ENCODE measurements at places on chromosomes 3 and 15.

DNA sequence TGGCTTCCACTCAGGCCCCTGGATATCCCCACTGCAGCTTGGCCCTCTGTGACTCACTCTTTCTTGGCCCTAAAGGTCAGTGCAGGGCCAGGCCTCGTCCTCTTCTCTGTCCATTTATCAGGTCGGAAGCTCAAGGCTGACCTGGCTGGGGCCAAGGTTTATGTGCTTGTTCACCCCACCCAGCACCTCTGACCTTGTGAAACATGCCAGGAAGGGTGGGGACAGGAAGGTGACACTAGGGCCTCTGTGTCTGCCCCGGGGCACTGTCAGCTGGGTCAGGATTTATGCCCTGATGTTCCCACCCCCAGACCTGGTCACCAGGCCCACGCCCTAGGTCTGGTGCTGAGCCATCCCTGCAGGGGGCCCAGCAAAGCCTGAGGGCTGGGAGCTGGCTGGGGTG, 103.8 kb downstream of the FBLN2 start:
- no peak for DNase-seq

GRCh38 chr3:197197334-197197733, 101.1 kb downstream of the DLG1 start:
- DNase-seq, result no peak

- DNase-seq, result no peak
These were observed 2.8 kb downstream of the EDEM1 start for GRCh38 chr3:5190147-5190791.

- no peak for DNase-seq
These were observed 67.7 kb downstream of the LDHAL6B start for GRCh38 chr15:59274126-59274970.

DNA sequence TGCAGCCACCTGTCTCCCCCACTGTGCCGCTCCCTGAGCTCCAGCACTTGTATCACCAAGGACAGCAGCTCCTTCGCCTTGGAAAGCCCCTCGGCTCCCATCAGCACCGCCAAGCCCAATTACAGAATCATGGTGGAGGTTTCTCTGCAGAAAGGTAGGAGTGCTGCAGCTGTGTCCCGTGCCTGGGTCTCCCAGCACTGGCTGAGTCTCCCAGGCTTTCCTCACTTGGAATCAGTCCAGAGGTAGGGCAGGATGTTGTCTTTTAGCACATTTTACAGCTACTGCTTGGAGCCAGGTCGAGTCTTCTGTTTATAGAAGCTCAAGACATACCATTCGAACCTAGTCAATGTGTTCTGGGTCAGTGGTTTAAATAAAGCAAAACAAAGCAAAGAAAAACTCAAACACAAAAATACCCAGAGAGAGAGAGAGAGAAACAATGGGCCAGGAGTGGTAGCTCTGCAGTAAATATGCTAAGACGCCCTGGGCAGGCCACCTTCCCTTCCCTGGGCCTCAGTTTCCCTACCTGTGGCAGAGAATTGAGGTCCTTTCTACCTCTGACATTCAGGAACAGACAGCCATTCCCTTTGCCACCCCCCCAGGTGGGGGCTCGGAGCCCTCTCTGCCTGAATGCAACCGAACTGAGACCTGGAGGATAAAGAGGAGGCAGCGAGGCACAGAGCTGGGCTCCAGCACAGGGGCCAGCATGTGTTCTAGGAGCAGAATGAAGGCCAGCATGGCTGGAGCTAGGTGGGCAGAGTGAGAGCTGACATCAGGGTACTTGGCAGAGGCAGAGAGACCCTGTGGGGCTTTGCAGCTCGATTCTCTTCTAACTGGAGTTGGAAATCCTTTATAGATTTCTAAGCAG, 44.1 kb downstream of the STARD5 start:
- no peak for DNase-seq

- DNase-seq, result no peak
These were observed 42.1 kb downstream of the PPCDC start for GRCh38 chr15:75065467-75065850.

- DNase-seq, result no peak
These were observed 63.5 kb downstream of the OTOL1 start for GRCh38 chr3:161560008-161560637.

GRCh38 chr3:194277104-194277785, 73.9 kb downstream of the CPN2 start:
- no peak for DNase-seq

- no peak for DNase-seq
These were observed 20.4 kb upstream of the EHD4 start for GRCh38 chr15:41992803-41993190.

DNA sequence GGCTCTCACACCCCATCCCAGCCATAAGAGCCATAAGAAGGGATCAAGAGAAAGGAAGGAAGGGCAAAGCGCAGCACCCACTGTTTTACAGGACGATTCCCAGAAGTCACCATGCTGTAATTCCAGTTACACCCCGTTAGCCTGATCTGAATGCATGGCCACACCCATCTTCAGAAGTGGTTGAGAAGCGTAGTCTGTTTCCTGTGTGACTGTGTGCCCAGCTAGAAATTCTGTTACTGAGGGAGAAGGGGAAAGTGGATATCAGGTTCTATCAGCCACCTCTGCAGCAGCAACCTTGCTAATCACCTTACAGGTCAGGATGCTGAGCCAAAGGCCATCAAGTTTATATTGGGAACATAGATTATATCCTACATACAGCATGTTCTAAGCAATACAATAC, 260.0 kb downstream of the ABHD5 start:
- no peak for DNase-seq

DNA sequence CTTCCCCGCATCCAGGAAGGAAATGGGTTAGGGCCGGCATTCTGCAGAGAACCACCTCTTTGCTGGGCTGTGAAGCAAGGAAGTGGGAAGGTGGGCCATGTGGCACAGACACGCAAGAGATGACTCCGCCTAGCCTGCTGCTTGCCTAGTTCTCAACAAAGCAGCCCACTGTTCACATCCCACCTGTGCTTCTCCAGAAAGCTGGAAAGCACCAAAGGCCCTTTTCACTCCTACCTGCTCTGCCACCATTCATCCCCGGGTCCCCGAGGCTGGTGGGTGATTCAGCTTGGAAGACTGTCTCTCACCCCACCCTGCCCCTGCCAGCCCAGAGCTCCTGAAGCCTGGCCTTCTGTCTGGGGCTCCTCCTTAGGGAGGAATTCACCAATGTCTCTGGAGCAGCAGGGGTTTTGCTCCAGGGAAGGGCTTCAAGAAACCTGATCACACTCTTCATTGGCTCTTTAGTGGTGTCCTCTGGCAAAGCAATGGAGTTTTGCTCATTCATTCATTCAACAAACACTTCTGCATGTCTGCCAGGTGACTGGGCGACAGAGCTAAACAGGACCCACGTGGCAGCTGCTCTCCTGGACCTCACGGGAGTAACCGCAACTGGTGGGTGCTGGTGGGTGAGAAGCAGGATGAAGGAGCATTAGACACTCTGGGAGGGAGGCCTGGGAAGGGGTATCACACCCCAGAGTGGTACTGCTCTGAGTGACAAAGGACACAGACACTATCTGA, 145.4 kb upstream of the TLE3 start:
- no peak for DNase-seq

DNA sequence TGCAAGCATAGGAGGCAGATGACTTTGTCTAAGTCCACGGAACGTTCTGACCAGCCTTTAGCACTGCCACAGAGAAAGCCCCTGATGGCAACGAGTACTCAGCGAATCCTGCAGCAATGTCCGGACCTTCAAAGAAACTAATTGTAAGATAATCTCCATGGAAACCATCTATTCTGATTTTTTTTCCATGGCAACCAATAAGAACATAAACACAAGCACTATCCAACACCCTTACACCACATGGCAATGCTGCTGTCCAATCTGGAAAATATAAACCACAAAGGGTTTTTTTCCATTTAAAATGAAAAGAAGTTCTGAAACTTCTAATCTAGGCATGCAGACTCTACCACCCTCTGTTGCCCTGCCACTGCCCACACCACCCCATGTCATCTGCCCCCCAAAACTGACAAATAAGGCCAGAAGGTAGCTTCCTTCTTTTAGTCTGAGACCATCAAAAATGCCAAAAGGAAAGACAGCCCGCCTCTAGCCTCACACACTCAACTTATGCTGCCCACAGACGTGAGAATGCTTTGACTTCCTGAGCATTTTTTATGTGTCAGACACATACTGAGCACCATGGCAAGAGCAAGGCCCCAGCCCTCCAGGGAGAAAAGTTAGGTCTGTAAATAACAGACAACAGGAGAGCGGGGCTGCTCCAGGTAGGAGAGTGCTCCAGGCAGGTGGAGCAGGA, 44.5 kb downstream of the POC1A start:
- DNase-seq, result no peak

DNA sequence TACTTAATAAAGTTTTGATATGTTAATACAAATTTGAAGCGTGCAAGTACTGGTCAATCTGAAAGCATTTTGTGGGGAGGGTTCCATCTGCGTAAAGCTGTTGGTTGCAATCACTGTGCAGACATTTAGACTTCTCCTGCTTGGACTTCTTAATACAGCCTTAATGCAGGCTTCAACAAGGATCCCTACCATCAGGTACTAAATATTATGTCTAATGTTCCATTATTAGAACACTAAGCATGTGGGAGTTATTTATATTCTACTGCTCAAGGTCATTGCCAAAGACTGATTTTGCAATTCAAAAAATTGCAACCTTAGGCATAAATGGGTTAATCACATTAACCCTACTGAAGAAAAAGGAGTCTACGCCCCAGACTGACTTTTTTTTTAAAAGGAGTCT, 73.9 kb upstream of the MYO5C start:
- DNase-seq, result no peak

GRCh38 chr3:67526246-67526645, 128.2 kb downstream of the SUCLG2 start:
- DNase-seq, result no peak

DNA sequence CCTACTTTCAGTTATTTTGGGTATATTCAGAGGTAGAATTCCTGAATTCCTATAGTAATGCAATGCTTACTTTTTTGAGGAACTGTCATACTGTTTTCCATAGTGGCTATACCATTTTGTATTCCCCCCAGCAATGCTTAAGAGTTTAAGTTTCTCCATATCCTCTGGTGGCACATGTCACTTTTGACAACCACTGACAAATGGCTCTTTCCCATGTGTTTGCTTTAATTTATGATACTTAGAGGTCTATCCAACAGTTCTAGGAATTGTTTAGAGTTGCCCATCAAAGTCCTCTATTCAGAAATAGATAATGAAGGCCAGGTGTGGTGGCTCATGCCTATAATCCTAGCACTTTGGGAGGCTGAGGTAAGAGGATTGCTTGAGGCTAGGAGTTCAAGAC, 128.9 kb upstream of the CFAP20DC start:
- no peak for DNase-seq

- DNase-seq, result no peak
These were observed 74.2 kb downstream of the HMCES start for GRCh38 chr3:129352650-129353588.

DNA sequence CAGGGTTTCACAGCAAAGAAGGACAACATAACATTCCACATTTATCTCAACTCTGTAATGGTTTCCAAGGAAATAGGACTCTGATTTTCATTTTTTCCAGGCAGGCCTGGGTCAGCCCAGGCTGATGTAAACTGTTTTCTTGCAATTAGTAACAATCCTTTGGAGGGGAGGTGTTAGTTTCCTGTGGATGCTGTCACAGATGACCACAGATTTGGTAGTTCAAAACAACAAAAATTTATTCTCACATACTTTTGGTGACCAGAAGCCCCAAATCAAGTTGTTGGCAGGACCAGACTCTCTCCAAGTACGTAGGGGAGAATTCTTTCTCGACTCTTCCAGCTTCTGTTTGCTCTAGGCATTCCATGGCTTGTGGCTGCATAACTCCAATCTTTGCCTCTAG, 88.0 kb downstream of the EDEM1 start:
- DNase-seq, result no peak

DNA sequence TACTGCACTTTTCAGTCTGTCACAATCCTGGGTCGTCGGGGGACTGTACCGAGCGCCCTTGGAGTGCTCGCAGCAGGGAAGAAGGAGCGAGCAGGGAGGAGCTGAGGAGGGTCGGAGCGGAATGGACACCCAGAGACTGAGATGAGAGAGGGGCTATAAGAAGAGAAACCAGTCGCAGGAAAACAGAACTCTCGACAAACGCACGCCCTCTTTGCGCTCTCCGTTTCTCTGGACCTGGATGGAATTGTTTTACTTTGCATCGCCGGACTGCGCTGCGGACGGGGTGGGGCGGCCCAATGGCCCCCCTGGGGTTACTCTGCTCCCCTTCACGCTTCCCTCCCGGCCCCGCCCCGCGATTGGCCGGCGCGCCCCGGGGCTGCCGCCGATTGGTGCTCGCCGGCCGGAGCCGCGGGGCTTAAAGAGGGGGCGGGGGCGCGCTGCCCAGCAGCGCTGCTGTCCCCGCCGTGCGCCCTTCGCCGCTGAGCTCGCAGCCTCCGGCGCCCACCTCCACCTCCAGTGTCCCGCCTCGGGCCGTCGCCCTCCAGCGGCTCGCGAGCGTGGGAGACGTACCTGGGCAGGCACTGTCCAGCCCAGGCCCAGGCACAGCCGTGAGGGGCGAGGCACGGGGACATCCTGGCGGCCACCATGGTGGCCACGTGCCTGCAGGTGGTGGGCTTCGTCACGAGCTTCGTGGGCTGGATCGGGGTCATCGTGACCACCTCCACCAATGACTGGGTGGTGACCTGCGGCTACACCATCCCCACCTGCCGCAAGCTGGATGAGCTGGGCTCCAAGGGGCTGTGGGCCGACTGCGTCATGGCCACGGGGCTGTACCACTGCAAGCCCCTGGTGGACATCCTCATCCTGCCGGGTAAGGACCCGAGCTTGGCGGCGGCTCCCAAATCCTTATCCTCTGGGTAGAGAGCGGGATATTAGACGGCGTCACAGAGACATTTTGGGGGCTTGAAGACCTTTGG, at the start of gene CLDN11:
Gene CLDN11 (plus strand): TSS at position 447 of the 977 bp plus-strand sequence. CDS start 199 bp downstream, at position 646.
- no peak for DNase-seq

- DNase-seq, result no peak
These were observed 14.2 kb upstream of the CD200R1L start for GRCh38 chr3:112860898-112861297.

DNA sequence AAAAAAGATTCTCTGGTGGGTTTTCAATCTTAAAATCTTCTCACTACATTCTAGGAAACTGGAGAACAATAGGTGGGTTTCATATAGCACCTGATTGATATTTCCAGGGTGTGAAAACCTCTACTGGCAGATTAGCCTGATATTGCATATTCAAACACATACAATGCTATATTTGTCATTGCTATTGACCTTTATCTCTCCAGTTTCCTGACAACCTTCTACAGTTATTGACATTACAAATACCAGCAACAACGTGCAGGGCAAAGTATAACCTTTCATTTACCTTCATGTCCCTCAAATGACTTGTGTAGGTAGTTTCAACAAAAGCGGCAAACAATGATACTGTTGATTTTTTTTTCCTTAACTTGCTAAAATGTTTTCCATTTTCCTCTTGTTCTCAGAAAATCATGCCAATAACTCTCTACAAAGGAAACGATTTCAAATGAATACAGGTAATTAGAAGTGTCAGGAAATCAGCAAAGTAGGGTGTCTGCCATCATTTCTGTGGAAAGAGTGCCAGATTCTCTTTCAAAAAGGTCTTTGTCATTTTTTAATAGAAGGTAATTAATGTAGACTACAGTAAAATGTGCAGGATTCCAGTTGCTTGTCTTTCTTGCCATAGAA, 72.6 kb upstream of the CDIN1 start:
- no peak for DNase-seq

All from stimulated activated CD4-positive, alpha-beta T cell treated with anti-CD3 and anti-CD28 coated beads, TNF-alpha, amount 100 ng/mL, for 1 hour (primary cell).